ENCODE measurements at places on chromosomes 11 and 22. TPM values are rescaled to one million over a fixed set of nuclear protein-coding genes. Genes with fewer than 3 reads are reported as not detected.

DNA sequence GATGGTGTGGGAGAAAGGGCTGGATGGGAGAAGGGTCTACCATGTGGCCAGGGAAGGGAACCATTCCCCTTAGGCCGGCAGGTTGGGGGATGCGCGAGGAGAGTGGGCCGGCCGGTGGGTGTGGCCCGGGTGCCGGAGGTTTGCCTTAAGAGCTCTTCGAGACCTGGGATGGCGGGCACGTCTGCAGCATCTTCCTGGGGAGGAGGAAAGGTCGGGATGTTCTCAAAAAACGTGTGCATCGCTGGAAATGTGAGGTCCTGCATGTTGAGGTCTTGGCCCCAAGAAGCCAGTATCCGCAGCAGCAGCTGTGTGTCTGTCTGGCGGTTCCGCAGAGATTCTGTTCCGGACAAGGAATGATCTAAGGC lies 1.4 kb downstream of the NAV2 start:
- peak; percentile 19 for DNase-seq

DNA sequence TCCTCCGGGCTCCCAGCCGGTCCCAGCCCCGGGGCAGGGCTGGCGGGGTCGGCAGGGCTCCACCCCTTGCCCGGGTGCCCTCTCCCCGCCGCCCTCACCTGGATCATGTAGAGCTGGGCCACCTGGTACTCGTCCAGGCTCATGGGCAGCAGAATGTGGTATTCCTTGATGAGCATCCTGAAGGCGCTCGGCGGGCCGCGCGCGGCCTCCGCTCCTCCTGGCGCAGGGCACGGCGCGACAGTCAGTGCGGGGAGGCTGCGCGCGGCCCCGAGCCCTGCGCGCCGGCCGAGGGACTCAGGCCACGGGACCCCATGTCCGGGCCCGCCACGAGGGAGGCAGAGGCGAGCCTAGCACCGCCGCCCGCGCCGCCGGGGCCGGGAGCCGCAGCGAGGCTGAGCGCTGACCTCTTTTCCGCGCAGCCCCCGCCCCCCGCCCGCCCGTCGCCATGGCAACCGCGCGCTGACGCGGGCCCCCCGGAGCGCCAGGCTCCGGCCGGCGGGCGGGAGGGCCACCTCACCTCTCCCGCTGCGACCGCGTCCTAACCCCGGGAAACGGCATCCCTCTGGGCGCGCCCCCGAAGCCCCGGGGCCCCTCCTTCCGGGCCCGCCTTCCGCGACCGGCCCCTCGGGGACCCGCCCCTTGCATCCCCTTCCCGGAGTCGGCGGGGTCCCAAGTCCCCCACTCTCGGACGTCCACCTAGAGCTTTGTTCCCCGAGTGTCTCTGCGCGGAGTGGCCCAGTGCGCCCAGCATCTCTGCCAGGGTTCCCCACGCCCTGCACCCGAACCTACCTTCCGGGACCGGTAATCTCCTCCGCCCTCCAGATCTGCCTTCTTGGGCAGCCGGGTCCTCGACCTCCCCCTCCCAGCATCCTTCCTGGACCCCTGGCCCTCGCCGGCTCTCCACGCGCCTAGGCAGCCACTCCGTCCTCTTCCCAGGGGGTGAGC lies 886 bp downstream of the PITPNM1 start:
- DNase-seq: no peak

DNA sequence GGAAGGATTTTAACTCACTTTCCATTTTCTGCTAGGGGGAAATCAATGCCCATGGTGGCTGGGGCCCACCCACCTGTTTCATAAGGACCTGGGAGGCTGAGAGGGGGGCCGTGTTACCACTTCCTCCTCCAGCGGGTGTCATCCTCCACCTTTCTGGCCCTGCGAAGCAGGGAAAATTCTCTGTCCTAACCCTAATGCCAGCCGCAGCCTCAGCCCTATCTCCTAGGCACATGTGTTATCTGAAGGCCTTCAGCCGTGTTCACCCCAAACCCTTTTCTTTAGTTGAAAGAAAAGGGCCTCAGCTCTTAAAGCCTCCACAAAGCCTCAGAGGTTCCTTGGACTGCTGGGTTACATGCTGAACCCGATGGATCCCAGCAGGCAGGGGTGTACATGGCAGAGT lies 55.4 kb upstream of the NECTIN1 start:
- DNase-seq: no peak

SPCS2 gene
- total RNA-seq: 15.4 TPM

GRCh38 chr22:25698461-25698860 lies 43.5 kb upstream of the MYO18B start:
- DNase-seq: no peak

DNA sequence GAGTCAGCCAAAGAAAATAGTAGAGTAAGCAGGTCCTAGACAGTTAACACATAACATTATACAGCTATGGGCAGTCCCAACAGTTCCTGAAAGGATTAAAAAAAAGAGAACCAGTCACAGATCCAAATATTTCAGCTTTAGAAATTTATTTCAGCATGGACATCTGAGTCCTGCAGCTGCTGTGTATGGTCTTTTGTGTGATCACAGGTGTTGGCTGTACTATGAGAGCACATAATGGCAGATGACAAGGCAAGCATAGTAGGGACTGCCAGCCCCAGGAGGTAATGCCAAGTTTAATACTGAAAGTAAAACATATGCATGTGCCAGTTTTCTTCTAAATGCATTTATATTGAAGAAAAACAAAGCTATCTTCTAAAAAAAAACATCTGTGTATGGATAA lies 158.1 kb downstream of the GRIA4 start:
- no peak for DNase-seq

- DNase-seq: no peak
These were observed 68.0 kb upstream of the PRDM11 start for GRCh38 chr11:45078236-45079074.

- DNase-seq: peak; percentile 39
These were observed 6.3 kb downstream of the FDX1 start for GRCh38 chr11:110435780-110436717.

FAM181B gene
- not detected for total RNA-seq

DNA sequence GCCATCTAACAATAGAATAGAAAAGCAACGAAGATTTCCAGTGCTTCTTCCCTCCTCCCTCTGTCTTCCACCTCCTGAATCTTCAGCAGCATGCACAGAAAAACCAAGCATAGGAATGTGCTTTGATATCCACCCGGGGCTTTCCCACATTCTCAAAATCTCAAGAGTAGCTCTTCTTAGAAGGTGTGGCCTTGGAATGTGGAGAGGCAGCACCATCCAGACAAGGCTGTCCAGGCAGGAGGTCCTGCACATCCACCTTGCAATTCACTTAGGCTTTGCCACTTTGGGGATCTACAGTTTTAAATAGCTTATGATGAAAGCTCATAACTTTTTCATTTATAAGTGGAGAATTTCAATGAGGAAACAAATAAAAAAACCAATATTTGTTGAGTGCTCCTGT lies 72.9 kb downstream of the KIRREL3 start:
- DNase-seq: peak; percentile 20

DNA sequence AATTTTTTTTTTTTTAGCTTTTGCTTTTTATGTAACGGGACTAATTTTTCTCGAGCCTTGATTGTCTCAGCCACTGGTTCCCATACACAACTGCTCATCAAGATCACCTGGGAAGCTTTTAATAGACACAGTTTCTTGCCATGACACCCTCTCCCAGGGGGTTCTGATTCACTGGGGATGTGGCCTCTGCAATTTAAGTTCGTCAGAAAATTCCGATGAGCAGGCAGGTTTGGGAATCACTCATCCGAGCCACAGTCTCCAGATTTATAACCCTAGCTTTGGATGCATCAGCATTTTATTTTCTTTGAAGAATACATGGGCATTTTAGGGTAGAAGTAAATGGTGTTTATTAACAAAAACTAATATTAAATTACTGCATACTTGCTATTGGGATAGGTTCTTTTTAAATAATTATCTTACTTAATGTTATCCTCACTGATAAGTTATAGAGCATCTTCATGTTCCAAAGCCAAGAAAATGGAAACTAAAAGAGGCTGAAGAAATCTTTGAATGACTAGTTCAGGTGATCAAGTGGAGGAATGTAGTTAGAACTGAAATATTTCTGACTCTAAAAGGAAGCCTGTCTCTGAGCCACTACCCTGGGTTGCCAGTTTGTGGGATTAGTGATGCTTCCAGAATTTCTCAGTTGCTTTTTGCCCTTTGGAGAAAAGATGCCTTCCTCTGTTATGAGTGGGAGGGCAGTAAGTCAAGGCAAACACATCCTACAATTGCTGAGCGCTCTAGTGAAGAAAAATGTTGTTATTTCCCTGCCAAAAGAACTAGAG lies 319.0 kb downstream of the DDX10 start:
- DNase-seq: no peak

PRG3 gene
- total RNA-seq: not detected

DNA sequence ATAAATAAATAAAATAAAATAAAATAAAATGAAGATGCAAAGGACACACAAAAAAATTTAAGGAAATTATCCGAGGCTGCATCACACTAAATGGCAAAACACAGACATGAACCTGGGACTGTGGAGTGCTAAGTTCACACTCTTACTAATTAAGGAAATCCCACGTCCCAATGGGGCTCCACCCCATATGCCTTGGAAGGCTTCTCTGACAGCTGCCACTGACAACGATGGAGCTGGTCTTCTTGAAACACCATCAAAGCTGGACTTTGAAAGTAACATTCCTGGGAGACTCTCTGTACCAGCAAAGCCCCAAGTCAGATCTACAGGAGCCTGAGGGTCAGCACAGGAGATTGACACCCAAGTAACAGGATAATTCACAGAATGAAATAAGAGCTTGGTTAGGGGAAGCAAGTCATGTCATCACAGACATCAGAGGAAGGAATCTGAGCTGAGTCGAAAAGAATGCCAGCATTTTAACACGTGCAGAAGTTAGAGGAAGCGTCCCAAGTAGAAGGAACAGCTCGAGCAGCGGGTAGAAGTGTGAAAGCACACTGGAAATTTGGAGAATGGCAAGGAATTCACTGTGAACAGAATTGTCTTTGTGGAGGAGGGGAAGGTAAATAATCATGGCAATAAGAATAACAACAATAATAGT lies 13.8 kb downstream of the TPST2 start:
- DNase-seq: peak; percentile 39

DNA sequence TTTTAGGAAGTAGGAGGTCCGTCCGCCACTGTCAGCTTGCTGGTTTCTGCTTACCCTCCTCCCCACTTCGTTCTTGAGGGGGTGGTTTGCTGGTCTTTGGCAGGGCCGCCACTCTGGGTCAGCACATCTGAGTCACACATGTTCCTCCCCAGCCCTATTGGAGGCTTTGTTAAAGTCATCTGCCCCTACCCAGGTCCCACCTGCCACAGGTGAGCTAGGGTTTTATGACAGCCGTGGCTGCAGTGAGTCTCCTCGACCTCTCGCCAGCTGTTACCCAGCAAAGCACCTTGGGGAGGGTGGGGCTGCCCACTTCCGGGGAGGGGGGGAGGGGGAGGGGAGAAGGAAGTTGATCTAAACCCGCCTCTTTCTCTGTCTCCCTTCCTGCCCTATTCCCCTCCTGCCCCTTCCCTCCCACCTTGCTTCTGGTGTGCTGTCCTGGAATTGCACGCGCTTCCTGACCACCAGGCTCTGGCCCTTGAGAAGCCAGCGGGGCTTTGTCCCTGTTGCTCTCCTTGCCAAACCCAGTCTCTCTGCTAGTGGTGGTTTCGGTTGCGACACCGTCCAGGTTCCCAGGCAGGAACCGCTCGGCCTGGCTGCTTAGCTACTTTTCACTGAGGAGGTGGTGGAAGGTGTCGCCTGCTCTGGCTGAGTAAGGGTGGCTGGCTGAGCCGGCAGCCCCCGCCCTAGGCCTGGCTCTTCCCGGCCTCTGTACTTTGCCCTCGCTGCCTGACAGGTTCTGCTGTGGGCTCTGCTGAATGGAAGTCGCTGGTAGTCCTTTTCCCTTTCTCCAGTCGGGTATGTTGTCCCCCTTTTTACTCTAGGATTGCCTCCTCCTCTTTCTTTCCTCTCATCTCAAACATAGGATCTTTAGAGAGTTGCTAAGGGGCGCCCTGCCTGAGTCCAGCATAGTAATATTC lies 28.5 kb downstream of the RCOR2 start:
- peak; percentile 52 for DNase-seq

DNA sequence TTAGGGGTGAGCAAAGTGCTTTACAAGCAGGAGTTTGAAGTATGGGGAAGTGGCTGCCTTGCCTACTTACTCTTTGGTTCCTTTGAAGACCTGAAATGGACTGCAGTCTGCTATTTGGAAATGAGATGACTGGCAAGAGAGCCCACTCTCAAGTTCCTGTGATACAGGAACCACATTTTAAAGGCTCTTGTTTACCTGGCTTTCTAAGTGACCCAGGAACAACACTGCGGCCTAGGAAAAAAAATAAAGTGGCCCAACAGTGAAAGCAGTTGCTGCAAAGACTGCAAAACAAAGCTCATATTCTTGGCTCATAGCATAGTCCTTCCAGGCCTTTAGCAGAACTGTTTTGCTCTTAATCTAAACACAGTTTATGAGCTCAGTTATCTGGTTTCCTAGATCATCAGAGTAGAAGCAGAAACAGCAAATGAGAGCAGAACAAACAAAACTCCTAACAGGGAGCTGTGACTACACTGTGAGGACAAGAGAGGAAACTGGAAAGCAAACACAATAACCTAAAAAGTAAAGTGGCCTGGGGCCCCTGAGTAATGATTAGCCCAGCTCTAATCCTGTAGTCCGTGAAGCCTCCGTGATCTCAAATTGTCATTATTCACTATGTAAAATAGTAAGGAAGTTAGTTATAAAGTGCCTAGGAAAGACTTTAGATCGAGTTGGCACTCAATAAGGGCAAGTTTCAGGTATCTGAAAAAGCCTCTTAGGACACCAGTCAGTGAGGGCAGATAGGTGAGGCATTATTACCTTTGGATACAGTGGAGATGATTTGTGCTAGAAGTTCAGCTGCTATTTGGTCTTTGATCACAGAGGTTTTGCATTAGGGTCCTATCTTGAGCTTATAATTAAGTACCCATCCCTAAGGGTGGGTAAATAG lies 11.5 kb downstream of the CCDC117 start:
- DNase-seq: peak; percentile 52

GRCh38 chr11:108838102-108838791 lies 173.4 kb downstream of the DDX10 start:
- no peak for DNase-seq

- no peak for DNase-seq
These were observed 14.1 kb downstream of the VSIG10L2 start for GRCh38 chr11:125959931-125960330.

DNA sequence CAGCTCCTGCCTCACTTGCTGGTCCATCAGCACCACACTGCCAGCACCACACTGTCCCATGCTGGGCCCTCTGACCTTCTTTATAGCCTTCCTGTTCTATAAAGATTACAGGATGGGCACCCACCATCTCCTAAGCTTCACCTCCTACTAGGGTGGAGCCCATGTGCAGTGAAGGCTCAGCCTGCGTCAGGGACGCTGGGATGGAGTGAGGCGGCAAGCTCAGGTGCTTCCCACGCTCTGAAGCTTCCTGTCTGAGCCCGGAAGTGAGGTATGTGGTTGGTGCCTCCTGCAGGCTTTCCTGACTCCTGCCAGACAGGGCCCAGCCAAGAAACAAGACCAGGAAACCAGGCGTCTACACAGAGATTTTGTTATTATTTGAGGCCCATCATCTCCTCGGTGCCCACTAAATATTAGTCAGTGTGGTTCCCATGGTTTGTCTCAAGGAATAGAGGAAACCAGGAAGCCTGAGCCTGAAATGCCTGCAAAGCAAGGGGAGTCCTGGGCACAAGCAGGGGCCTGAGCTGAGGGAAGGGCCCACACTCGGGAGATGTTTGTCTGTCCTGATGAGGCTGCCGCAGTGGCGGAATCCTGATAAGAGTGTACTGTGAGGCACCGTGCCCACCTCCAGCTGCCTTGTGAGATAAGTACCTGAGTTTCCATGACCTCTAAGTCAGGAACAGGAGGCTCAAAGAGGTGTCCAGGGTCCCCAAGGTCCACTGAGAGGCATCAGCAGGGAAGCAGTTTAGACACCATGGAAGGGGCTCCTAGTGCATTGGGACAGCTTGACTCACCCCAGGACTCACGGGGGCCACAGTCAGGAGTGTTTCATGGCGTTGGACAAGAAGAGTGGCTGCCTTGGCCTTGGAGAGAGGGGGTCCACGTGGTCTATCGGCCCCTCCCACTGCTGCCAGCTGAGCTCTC lies 22.0 kb downstream of the RSPH14 start:
- DNase-seq: no peak
